ENCODE measurements at places on chromosomes 2 and 18. TPM values are rescaled to one million over a fixed set of nuclear protein-coding genes. Genes with fewer than 3 reads are reported as not detected.

Gene ZNF804A
- polyA plus RNA-seq = 0.54 TPM

GRCh38 chr2:131520526-131520925 lies 7.2 kb upstream of the CCDC74A start:
- DNase-seq = no peak

DNA sequence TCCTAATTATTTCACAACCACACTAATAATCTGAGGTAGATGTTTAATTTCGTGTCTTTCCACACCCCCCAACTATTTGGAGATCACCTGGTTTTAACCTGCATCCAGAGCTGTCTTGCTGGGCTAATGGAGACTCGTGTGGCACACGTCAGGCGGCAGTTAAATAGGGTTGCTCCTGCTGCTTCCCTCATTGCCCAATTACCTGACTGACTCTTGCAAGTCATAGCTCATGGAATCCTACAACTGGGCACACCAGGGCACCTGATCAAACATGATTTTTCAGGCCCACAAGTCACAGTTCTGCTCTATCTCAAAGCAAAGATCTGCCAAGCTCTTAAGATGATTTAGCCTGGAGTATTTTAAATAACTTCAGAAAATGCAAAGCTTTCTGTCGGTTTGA lies 1430.4 kb upstream of the ACVR2A start:
- DNase-seq = no peak

GRCh38 chr2:231422056-231422455 lies 26.5 kb downstream of the B3GNT7 start:
- no peak for DNase-seq

Gene VIT
- not detected for polyA plus RNA-seq

DNA sequence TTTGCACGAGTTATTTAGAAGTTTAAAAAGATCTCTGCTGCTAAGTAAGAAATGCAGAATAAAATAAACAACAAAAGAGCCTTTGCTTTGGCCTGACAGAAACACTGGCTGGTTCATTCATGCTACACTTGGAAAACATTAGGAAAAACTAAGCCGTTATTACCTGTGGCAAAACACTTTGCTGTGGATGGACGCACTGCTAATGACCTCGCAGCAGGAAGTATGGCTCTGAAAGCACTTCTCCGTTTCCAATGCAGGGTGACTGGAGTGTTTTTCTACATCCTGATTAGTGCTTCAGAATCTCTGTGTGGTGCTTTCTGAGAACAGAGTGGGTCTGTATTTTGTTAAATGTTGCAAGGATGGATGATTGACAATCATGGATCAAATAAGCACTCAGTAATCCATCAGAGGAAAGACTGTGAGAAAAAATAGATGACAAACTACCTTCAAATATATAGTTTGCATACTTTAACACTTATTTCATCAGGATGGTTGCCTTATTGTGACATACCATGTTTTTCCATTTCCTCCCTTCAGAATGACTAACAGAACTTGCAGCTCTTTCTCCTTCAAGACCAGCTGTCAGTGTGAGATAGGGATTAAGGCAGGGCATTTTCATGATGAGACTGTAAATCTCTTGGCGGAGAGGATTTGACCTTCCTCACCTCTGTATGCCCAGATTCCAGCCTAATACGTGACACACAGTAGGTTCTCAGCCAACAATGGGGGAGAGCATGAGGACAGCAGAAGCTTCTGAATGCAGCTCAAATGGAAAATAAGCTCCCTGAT lies 38.0 kb downstream of the LINC00305 start:
- DNase-seq = no peak

Gene IL36RN
- not detected for polyA plus RNA-seq

DNA sequence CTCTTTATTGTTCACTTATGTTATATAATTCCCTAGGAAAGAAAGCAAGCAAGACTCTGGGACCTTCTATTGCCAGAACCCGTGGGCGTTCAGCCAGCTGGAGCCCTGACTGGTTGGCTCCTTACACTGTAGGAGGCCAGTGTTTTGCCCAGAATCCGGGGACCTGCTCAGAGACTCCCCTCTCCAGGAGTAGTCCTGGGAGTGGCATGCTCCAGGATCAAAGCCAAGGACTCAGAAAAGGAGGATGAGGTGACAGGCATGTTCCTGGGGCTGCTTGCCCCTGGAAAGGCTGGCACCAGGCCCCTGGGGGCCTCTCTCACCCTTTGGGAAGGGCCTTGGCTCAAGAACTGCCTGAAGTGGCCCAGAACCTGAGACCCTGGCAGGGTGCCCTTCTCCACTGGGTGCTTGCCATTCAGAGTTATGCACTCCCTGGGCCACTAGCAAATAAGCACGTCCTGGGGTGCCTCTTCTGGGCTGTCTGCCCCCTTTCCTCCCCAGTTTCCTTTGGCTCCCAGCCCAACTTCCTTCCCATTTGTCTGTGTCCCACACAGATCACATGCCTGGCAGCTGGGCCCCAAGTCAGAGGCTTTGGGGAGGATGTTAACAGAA lies 19.6 kb upstream of the KIF3C start:
- no peak for DNase-seq

Gene CEP192
- polyA plus RNA-seq = 9.6 TPM

DNA sequence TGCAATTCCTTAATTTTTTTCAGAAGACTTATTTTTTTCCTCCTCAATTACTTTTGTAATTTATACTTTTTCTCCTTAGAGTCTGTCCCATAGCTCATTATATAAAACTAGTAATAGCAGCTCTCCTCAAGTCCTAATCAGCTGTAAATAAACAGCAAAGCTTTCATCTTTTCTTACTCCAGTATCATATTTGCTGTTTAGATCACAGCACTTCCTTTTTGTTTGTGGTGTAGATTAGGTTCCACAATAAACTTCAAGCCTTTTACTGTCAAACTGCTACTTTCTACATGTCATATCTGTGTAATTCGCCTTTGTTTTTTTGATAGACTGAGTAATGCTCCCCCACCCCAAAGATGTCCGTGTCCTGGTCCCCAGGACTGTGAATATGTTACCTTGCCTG lies 25.5 kb downstream of the GCG start:
- DNase-seq = no peak

Gene WNT10A
- not detected for polyA plus RNA-seq

DNA sequence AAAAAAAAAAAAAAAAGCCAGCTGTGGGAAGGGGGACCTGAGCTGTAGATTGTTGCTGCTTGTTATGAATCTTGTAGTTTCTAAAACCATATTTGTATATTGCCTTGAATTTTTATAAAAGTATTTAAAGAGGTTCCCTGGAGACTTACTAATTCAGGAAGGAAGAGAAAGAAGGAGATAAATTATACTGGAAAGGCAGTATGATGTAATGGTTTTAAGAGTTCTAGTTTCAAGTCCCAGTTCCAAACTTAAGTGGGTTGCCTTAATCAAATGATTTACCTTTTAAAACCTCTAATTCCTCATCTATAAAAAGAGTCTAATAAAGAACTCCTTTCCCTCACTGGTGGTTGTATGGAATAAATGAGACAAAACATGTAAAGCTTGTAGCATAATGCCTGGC lies 62.2 kb downstream of the PTRHD1 start:
- no peak for DNase-seq

GRCh38 chr18:34631093-34631966 lies 78.8 kb upstream of the DTNA start:
- DNase-seq = no peak

DNA sequence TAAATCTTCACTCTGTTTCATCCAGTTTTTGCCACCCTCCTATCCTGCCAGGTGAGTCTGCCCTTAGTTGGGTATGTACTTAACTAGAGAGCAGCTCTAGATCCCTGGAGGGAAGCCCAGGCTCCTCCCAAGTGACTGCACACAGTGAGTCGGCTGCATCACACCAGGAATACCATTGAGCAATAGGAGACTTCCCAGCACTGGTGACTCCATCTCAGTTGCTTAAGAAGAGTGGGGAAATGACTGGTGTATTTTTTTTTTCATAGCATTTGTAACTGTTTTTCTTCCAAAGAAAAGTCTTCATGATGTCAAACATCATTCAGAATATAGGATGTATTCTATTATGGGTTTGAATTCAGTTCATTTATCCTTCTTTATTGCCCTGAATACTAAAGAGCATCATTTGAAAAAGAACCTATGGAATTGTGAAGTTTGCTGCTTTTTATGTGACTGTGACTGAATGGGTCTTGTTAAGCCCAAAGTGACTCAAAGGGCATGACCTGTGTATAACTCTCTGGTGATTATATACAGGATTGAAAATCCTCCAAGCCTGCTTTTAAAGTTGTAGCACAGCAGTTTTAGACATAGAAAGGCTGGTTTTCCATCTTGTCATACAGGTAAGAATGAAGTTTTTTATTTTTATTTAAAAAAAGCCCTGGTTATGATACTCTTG lies 84.3 kb downstream of the MAP3K20 start:
- peak; percentile 57 for DNase-seq

GRCh38 chr2:60671966-60672365 lies 84.1 kb upstream of the PAPOLG start:
- no peak for DNase-seq

GRCh38 chr18:26511339-26512071 lies 36.8 kb downstream of the KCTD1 start:
- DNase-seq = peak; percentile 41

GRCh38 chr2:26299471-26300101 lies 46.4 kb upstream of the SELENOI start:
- DNase-seq = peak; percentile 85

DNA sequence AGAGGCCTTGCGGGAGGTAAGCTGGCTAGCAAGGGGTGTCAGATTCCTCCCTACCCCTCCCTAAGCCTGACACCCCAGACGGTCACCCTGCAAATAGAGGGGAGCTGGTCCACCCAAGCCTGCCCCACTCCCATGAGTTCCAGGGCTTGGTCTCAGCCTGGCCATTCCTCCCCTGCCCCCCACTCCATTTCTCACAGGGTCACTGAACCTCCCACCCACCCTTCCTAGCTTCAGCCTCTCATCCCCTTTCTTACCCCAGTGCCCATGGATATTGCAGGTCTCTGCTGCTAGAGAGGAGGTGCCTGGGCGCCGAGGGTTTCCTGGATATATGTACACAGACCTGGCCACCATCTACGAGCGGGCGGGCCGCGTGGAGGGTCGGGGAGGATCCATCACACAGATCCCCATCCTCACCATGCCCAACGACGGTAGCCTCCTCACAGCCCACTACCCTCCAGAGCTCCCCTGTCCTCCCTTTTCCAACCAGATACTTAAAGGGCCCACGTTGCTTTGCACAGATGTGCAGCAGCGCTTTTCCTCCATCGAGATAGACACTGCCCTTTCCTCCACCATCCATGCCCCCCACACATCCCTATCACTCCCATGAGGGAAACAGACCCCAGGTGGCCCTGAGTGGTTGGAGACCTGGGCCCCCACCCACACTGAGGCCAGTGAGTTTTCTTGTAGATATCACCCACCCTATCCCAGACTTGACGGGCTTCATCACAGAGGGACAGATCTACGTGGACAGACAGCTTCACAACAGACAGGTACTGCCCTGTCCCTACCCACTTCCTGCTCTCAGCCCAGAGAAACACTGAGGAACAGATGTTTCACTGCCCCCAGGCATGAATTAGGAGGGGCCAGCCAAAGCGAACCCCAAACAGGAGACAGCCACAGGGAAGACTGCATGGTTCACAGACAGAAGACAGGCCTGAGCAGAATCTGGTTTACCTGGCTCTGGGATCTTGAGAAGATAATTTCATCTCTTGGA lies 15.2 kb upstream of the ANKRD53 start:
- DNase-seq = no peak

- DNase-seq = no peak
These were observed 449.1 kb downstream of the TGIF1 start for GRCh38 chr18:3898861-3899613.

DNA sequence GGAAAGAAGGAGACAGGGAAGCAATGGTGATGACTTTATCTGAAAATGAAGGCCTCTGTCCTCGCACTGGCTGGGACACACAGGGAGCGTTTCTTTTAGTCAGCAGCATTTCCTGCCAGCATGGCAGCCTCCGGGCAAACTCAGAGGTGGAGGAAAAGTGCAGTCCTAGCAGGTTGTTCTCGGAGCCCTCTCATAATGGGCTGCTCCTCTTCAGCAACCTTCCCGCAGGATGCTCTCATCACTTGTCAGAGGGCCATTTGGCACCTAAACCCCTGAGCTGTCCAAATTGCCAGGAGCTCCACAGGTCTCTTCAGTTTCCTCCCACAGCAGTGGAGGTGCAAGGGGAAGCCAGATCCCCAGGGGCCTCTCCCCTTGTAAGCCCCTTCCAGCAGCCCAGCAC lies 6.2 kb downstream of the STK39 start:
- no peak for DNase-seq

DNA sequence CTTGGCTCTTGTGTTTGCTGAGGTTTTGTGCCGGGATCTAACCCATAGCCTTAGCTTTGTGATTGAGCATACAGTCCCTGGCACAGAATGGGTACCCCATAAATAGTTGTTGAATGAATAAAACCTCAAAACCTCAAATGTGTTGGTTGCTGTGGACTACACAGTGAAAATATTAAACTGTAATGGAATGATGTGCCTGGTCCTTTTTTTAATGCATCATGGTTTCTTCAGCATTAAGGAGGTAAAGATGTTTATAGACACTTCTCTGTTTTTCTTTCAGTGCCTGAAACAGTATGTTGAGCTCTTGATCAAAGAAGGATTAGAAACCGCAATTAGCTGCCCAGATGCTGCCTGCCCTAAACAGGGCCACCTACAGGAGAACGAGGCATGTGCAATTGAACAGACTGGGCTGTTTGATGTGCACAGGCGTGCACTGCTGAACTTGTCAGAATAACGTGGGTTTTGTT lies 97.0 kb downstream of the RNF144A start:
- no peak for DNase-seq

Gene NAGK
- polyA plus RNA-seq = 81.0 TPM

DNA sequence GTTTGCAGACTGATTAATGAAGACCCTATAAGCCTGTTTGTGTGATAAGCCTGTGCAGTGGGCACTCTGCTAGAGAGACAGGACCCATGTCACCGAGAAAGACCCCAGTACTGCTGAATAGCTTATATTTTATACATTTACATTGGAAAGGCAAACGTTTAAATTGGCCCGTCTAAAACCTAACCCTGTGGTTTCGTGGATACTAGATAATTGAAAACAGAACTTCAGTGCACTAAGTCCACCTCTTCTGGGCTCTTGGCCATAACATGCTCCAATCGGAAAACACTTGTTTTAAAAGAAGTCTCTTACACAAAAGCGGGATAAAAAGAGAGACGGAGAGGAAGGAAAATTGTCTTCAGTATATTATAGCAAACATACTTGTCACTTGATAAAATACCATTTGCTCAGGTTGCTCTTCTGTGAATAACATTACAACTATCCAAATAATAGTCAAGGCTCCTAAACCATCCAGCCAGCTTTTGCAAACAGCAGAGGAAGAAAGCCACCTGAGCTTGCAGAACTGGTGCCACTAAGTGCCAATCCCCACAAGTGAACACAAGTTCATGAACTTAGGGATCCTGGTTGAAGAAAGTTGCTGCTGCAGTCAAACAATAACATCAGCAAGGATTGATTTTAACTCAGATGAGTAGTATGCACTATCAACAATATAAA lies 218.4 kb upstream of the FN1 start:
- DNase-seq = no peak

Gene CYRIA
- 2.5 TPM for polyA plus RNA-seq

- DNase-seq = no peak
These were observed 57.9 kb downstream of the SPIRE1 start for GRCh38 chr18:12599966-12600365.

DNA sequence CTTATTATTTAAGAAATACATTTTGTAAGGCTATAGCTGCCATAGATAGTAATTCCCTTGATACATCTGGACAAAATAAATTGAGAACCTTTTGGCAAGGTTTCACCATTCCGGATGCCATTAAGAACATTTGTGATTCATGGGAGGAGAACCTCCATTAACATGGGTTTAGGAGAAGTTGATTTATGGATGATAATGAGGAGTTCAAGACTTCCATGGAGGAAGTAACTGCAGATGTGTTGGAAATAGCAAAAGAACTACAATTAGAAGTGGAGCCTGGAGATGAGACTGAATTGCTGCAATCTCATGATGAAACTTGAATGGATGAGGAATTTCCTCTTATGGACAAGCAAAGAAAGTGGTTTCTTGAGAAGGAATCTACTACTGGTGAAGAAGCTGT lies 17.3 kb downstream of the PHLPP1 start:
- DNase-seq = no peak

All from small intestine (tissue), 16 donors.